NT2/D1 (cell line): ENCODE measurements at places on chromosomes 7 and 10.
A peak's percentile ranks its signal among the peaks of the same experiment; 100 is the strongest.

GRCh38 chr10:128463991-128464760, 338.0 kb upstream of the MKI67 start:
- peak; percentile 92 for DNase-seq

DNA sequence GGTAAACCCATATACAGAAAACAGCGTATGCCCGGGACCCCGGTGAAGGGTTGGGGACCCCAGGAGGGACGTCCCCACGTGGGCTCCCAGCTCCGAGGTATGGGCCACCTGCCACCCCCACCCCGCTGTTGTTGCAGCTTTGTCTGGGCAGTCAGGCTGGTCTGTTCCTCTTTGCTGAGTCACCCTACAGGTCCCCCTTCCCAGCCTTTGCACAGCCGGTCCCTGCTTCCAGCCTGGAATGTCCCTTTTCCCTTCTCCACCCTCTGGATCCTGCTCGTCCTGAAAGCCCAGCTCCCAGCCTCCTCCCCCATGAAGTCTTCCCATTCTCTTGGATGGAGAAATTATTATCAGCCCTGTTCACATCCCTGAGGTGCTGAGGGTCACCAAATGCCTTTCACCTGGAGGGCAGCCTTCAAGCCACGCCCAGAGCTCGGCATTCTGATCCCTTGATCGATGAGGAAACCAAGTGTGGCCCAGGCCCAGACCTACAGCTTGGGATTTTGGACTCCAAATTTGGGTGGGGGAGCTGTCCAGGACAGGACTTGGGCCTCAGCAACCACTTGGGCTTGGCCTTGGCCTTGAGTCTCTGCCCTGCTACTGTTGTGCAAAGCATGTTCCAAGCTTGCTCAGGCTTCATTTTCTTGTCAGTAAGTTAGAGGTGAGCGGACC, 2.6 kb downstream of the CLDN4 start:
- no peak for DNase-seq

DNA sequence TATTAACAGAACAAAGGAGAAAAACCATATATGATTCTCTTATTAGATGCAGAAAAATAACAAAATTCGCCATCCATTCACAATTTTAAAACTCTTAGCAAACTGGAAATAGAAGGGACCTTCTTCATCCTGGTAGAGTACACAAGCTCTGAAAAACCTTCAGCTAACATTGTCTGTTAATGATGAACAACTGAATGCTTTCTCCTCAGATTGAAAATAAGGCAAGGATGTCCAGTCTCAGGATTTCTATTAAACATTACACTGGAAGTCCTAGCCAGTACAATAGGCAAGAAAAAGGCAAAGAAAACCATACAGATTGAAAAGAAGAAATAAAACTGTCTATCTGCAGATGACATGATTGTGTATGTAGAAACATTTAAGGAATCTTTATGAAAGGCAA, 16.0 kb upstream of the CCNY start:
- no peak for DNase-seq

DNA sequence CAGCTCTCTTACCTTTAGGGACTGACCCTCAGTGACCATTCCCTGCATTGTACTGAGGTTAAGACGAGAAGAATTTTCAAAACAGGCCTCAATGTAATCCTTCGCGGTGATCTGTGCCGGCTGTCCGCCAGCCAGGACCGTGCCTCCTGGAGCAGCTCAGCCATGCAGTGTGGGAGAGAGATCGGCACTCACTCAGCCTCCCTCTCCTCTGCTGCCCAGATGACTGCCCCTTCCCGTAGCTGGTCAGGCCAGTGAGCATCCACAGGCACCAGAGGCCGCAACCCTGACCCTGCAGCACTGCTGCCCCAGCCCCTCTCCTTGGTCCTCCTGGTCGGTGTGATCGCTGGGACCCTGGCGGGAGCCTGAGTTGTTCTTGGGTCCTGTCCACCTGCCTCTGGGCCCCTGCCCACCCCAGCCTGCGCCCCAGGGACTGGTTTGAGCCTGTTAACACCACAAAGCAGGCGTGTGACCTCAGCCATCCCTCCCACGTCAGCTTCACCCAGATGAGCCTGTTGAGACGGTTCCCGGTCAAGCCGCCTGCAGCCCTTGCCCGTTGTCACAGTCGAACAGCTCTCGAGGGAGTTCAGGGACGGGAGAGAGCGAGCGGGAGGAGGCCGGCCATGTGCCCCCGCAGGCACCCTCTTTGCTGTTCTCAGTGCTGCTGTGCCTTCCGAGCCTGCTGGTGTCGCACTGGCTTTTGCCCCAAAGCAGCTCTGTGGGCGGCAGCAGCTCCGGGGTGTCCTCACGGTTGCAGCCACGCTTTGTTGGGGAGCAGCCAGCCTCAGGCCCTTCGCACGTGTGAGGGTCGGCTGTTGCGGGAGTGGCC, 37.2 kb downstream of the NKX6-2 start:
- no peak for DNase-seq

GRCh38 chr7:74633451-74633921, 24.0 kb upstream of the GTF2I start:
- no peak for DNase-seq

DNA sequence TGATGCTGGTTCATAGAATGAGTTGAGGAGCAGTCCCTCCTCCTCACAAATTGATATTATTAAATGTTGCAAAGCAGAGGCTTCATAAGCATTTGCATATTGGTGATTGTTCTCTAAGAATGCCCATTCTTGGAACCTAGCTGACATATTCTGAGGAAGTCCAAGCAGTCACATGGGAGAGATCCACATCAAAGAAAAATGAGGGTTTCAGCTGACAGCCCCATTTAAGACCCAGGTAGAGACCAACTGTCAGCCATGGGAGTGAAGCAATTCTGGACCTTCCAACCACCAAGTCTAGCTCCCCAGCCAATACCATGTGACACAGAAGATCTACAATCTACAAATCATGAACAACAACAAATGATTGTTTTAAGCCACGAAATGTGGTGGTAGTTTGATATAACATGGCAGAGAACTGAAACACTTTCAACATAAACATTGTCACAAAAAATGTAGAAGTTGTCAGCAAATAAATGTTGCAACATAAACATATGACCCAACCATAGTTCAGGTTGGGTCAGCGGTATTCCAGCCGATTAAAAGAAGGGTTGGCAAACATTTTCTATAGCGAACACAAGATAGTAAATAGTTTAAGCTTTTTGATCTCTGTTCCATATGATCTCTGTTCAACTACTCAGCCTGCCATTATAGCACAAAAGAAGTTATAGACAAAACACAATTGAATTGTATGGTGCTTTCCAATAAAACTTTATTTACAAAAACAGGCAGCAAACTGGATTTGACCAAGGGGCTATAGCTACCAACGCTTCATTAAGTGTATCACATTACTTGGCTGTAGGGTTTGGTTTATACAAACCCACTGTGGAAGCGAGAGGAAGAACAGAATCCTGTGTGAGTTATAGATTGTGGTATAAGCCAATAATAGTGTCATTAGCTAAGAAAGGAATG, 41.4 kb upstream of the MPP7 start:
- no peak for DNase-seq

GRCh38 chr10:97116462-97117162, 69.1 kb downstream of the SLIT1 start:
- DNase-seq, result no peak

DNA sequence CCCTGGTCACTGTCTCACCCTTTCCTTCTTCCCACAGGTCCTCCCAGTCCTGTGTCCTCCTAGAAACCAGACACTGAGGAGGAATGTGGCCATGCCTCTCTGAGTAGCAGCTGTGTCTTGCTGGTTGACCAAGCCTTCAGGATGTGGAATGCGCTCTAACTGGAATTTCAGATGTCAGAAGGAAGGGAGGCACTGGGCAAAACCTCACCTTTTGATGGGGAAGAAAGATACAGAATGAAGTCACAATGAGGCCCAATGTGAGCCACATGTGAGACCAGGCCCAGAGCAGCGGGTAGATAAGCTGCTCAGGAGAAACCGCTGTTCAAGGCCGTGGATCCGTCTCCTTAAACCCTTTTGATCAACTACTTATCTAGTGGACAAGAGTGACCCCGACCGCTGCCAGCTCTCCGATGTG, 54.8 kb upstream of the ECHDC3 start:
- no peak for DNase-seq

- no peak for DNase-seq
Measured at GRCh38 chr10:104581884-104582601, 59.0 kb upstream of the SORCS3 start.

DNA sequence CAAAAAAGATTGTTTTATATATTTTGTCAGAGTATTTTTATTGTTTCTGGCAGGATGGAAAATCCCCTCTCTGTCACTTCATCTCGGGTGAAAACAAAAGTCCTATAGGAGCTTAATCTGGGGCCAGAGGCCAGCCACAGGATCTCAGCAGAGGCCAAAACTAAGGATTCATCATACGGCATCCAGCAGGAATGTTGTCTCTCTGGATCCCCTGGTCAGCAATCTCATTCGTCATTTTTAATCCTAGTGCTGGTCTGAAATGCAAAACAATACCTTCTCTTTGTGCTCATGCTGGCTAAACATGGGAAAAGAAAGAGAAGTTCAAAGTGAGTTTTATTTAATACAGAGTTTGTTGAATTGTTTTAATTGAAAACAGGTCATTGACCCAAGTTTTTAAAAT, 482.5 kb upstream of the AUTS2 start:
- no peak for DNase-seq

DNA sequence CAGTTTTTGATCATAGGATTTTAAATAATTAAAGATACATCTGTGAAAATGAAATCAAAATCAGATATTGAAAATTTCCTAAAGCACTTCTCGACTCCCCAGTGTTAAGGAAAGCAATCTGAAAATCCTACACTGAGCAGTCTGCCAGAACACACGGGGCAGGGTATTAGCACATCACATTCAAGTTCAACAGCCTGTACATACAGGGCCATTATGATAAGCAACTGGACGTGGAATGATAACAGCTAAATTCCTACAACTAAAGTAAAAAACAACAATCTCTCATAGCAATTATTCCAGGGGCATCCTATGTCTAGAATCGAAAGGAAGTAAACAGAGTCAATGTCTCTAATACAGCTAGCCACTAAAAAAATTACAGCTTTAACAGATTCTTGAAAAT, 31.7 kb downstream of the TRDMT1 start:
- DNase-seq, result no peak

GRCh38 chr7:80603940-80604339, 34.5 kb upstream of the CD36 start:
- no peak for DNase-seq

DNA sequence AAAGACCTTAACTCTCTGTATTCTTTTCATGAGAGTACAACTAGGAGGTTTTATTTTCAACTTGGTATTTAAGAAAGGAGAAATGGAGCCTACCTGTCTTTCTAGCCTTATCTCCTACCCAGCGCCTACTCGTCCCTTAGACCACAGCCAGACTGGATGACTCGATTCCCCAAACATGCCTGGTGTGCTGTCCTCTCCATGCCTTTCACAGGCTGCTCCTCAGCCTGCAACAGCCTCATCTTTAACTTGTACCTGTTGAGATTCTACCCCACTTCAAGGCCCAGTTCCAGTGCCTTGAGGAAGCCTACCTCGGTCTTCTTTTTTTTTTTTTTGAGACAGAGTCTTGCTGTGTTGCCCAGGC, 29.4 kb downstream of the CPA1 start:
- DNase-seq, result no peak

DNA sequence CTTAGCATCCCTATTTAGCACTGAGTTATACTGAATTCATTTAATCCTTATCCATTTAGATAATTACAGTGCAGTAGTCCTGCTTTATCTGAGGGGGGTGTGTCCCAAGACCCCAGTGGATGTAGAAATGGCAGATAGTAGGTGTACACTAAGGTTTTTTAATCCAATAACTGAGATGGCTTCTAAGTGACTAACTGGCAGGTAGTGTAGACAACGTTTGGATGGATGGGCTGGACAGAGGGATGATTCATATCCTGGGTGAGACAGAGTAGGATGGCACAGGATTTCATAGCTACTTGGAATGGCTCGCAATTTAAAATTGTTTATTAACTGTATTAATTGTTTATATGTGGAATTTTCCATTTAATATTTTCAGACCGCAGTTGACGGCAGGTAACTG, 295.6 kb downstream of the CCDC3 start:
- DNase-seq, result no peak

GRCh38 chr10:114709984-114710383, 51.9 kb upstream of the ABLIM1 start:
- DNase-seq, result no peak

GRCh38 chr10:73998929-73999691, 1.2 kb downstream of the VCL start:
- peak; percentile 23 for DNase-seq

DNA sequence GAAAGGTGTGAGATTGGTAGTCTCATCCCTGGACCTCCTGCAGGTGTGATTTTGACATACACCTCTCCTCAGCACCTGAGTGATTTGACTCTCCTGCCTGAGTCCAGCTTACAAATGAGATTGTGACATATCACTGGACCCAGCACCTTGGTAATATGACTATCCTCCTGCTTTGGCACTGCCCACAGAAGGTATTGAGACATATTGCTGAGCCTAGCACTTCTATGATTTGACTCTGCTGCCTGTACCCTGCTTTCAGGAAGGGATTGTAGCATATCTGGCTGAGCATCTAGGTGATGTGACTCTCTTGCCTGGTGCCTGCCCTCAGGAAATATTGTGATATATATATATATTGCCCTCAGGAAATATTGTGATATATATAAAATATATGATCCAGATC, 43.5 kb upstream of the ZNF680 start:
- DNase-seq, result no peak

DNA sequence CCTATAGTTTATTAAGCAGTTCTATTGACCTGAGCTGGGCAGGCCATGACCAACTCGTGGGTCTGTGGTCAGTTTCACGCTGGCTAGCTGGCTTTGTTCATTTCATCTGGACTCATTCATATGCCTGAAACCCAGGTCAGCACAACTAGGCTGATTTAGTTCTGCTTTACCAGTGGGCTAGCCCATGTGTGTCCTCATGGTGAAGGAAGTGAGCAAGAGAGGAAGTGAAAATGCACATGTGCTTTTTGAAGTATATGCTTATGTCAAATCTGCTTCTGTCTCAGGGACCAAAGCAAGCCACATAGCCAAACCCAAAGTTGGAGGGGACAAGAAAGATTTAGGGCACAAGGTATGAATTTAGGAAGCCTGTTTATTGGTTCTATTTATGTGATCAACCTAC, 154.5 kb downstream of the RNF133 start:
- DNase-seq, result no peak

GRCh38 chr7:115679976-115680375, 350.6 kb downstream of the TFEC start:
- DNase-seq, result peak; percentile 57

DNA sequence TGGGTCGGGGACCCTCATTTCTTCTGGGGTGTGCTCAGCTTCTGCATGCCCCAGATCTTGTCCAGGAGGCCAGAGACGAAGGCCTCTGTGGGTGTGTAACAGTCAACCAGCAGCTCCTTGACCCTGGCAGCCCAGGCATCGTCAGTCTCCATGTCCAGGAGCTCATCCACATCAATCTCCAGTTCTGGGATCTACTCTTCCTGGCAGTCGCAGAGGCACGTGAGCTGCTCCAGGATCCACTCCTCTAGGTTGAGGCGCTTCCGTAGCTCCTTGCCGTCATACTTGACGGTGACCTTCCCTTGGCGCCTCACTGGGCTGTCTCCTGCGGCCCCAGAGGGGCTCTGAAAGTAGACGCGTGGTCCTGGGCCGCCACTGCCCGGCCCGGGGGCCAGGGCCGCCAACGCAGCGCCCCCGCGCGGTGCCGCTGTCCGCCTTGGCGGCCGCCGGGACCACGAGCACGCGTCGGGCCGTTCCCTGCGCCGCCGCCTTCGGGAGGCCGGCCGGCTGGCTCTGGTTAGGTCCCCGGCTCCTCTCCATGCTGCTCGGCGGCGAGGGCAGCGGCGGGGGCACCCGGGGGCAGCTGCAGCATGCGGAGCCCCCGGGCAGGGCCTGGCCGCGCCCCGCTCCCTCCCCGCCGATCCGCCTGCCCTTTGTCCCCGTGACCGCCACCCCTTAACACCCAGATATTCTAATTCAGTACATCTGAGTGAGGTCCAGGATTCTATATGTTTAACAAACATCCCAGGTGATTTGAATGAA, 170.5 kb downstream of the SEPTIN7 start:
- DNase-seq, result no peak
